ENCODE measurements at places on chromosomes 16 and 17.

- DNase-seq, result no peak
Measured at GRCh38 chr17:74635418-74635817, 11.9 kb upstream of the CD300E start.

- no peak for DNase-seq
Measured at GRCh38 chr17:62322313-62322712, 58.0 kb upstream of the EFCAB3 start.

DNA sequence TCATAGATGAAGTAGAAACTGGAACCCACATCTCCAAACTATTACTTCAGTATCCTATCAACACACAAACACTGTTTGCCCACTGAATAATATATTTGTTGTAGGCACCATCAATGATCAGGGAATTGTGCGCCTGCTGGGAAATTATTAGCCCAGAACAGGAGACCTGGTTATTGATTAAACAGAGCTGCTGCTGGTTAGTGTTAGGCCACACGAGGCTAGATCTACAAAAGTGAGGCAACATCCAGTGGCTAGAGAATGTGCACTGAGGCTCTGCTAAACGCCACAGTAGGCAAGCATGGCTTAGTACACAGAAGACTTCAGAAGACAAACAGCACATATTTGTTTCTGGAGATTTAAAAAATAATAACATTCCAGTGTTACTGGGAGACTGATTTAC, 11.0 kb downstream of the ABHD15 start:
- no peak for DNase-seq

DNA sequence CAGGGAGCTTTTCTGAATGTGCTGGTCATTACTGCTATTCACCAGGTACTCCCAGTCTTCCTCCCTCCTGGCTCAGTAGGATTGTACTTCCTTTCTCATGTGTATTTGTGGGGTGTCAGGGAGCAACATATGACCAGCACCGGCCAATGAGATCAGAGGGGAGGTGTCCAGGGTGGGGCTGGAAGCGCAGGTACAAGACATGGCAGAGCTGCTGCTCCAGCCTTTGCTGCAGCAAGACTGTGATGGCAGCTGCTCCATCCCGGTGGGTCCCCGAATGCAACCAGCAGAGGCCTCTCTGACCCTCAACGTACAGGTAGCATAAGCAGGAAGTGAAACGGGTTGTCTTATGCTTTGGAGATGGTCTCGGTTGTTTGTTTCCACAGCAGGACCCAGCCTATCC, 53.8 kb upstream of the CACNG5 start:
- no peak for DNase-seq

DNA sequence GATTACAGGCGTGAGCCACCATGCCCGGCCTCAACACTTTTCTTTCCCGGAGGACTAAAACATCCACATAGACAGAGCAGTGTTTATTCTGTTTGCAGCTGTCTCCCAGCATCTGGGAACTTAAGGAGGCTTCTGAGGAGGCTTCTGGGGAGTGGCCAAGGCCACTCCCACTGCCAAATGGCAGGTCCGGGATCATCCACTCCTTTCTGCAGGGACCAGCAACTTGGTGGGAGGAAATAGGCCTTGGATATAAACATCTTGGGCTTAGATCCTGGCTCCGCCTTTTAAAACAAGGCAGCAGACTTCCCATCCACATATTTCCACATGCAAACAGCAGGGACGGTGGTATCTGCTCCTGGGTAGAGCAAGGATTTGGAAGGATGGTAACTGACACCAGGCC, 14.1 kb upstream of the SPATA32 start:
- DNase-seq, result no peak

GRCh38 chr17:63086483-63087185, 120.6 kb downstream of the TANC2 start:
- no peak for DNase-seq

- no peak for DNase-seq
Measured at GRCh38 chr17:7382901-7383300, 2.0 kb downstream of the TNK1 start.

- DNase-seq, result no peak
Measured at GRCh38 chr17:41957031-41957868, 9.3 kb upstream of the CNP start.

GRCh38 chr17:680529-680928, 34.1 kb downstream of the VPS53 start:
- DNase-seq, result no peak

DNA sequence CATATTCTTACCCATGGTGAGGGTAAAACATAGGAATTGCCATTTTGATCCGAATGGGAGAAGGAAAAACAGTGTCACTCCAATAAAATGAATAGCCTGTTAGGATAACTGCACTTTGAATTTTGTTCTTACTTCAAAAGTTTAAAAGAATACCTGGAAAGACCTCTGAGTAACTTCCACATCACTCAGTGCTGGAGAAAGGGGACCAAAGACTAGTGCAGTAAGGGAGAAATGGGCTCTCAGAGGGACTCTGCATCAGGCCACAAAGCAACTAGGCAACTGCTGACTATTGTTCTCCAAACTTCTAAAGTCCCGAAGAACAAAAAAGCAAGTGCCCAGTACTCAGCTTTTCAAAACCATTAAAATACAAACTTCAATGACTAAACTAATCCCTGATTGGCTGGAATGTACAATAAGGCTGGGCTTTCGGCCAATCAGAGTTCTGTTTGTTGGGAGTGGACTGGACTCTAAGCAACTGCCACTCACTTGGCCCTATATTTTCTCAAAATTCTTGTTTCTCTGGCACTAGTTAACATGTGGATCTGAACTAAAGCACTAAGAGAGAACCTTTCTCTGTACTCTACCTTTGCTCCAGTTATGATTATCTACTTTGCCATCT, 6.2 kb downstream of the DNAJC7 start:
- no peak for DNase-seq

DNA sequence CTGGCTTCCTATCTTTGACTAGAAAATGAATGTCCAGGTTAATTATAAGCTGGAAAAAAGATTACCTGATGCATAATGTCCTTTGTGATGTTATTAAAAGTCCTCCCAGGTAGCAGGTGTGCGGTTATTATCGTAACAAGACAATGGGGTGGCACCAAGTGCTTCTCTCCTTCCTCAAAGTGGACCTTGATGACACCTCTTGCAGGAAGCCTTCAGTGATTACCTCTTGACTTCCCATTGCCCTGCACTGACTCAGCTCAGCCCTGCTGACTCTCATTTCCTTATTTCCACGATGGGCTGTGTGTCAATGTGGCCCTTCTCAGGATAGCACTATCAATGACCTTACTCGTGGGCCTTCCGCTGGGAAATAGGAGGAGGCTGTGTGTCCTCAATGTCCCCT, 477.4 kb upstream of the CCL2 start:
- no peak for DNase-seq

GRCh38 chr16:67364600-67365235, 28.6 kb downstream of the TPPP3 start:
- DNase-seq, result no peak

DNA sequence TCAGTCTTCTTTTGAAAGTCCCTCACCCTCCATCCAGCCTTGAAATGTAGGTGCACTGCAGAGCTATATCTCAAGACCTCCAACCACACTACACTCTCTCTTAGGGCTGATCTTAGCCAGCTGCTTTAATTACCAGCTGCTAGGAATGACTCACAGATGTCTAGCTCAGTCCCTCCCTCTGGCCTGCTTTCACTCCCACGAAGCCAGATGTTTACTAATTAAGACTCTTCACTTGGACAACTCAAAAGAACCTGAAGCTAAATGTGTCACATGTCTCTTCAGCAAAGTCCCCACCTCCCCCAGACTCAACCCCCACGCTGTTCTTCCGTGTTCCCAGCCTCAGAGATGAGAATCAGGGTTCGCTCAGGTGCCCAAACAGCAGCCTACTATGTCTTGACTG, 2.6 kb downstream of the GTF3C1 start:
- no peak for DNase-seq

GRCh38 chr17:27491713-27492190, 35.5 kb downstream of the KSR1 start:
- no peak for DNase-seq

GRCh38 chr17:29292071-29292991, 1.6 kb downstream of the NUFIP2 start:
- peak; percentile 32 for DNase-seq

DNA sequence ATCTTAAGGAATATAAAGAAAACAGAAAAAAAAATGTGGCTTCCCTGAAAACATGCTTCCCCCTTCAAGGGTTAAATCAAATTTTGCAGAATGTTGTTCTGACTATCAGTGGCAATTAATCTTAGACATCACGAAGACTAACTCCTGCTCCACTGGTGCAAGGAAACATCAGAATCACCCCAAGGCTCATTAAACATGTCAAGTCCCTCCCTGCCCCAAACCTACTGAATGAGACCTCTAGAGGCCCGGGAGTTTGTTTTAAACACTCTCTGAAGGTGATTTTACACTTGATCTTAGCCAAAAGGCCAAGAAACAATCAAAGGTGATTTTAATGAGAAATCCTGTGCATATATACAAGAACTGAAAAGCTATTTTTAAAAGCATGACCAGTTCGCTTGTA, 18.3 kb downstream of the PSME3IP1 start:
- DNase-seq, result no peak

GRCh38 chr17:40034426-40035161, 19.4 kb downstream of the CSF3 start:
- no peak for DNase-seq

GRCh38 chr16:16021988-16022682, 72.7 kb downstream of the ABCC1 start:
- DNase-seq, result no peak

DNA sequence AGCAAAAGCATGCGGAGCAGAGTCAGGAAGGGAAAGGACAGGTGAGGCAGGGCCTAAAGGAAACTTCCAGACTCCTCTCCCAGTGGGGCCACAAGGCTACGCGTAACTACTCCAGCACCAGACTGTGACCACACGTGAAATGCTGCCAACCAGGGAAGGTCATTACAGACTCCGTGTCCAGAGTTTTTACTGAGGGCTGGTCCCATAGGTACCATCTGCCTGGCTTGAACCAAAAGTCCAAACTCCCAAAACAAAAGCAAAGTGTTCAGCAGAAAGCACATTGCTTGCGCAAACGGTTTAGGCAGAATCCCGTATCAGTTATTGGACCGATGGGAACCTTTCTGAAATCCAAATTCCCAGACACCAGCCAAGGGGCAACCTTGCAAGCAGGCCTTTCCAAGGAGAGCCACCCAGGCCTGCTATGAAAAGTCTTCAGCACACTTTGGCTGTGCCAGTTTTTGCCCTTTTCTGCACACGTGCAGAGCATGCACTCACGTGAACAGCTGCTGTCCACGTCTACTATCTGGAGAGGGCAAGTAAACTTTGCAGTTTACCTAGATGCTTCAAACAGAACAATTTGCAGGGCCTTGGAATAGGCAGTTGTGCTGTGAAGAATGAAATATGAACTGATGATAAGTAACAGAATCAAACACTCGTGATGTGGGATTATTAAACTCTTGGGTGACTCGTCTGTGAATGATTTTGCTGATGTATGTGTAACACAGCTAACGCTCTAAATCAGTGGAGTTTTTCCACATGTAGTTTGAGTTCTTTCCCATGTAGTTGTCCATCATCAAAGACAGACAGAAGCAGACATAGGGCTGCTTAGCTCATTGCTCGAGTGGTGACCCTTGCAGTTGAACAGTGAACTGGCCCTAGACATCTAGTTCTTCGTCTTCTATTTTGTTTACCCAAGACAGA, 58.1 kb upstream of the CRISPLD2 start:
- DNase-seq, result no peak

DNA sequence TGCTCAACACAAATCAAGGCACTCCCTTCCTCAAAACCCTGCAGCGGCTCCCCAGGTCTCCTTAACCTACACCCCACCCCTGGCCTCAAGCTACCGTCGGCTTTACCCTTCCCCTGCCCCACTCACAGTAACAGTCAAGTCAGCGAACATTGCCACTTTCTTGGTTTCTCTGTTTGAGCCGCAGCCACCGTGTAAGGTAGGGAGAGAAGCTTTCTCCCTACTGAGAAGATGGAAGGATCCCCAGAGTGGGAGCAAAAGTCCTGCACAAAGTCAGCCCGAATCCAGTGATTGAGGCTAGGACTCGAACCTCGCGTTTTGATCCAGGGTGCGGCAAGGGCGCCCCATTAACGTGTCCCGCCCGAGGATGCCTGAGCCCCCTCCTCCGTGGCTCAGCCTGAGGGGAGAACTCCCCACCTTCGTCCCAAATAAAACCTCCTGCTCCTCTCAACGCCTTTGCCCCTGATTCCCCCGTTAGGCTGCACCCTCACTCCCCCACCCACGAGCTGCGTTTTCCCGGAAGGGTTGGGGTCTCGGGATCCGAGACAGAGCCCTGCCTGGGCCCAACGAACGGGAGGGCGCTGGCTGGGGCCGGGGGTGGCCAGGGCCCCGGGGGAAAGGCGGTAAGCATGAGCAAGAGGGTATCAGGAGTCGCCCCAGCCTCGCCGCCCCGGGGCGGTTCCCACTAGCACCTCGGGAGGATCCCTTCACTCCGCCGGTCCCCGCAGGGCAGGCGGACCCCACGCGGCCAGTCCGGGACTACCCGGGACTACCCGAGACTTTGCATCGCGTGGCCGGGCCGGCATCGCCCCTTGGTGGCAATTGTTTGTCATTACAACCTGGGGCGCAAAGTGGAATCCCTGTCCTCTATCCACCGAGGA, 9.9 kb upstream of the NAGS start:
- peak; percentile 36 for DNase-seq

GRCh38 chr16:89890886-89891657, 17.7 kb downstream of the TCF25 start:
- no peak for DNase-seq

GRCh38 chr17:78979780-78980623, at the start of gene LGALS3BP:
TSS of gene LGALS3BP (minus strand) at chr17:78979923. CDS start at chr17:78977191, 2,732 bp downstream.
- no peak for DNase-seq

DNA sequence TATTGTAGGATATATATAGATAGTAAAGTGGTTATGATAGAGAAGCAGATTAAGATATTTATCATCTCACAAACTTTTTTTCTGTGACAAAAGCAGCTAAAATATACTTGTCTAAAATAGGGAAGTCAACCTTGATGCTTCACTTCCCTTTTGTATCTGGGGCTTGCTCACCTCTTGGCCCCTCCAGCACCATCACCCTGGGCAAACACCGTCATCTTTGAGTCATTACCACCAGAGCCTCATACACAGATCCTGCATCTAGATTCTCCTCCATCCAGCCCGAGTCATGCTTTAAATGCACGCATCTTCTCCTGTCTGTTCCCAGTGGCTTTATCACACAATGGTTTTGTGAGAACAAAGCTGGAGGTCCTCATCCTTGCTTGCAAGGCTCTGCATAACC, 1062.7 kb upstream of the EEF2KMT start:
- no peak for DNase-seq

GRCh38 chr17:32732900-32733299, 144.0 kb downstream of the MYO1D start:
- no peak for DNase-seq
